Activated B cell treated with CpG ODN at 0.5 μM for 24 hours (primary cell): ENCODE measurements at places on chromosomes 6 and 20.

- DNase-seq: no peak
Measured at GRCh38 chr6:89221129-89221528, 4.0 kb upstream of the GABRR1 start.

- no peak for DNase-seq
Measured at GRCh38 chr20:22495172-22495571, 89.2 kb downstream of the FOXA2 start.

- no peak for DNase-seq
Measured at GRCh38 chr6:48535582-48536009, 424.6 kb upstream of the PTCHD4 start.

- no peak for DNase-seq
Measured at GRCh38 chr20:33936656-33937055, 57.1 kb upstream of the RALY start.

- DNase-seq: no peak
Measured at GRCh38 chr20:957544-957943, 41.4 kb upstream of the ANGPT4 start.

DNA sequence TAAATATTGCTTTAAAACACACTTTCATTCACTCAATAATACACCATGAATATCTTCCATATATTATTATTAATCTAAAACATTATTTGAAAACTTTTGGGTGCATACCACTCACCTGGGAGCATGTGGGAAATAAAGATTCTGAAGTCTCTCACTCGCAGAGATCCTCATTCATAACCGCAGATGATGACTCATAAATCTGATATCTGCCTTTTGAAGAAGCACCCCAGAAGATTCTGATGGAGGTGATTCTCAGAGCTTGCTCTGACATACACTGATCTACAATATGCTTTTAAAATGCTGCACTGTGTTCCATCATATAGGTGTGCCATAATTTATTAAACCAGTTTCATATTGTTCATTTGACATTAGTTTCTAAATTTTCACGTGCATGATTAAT is 135.0 kb upstream of the SGK1 start:
- no peak for DNase-seq

DNA sequence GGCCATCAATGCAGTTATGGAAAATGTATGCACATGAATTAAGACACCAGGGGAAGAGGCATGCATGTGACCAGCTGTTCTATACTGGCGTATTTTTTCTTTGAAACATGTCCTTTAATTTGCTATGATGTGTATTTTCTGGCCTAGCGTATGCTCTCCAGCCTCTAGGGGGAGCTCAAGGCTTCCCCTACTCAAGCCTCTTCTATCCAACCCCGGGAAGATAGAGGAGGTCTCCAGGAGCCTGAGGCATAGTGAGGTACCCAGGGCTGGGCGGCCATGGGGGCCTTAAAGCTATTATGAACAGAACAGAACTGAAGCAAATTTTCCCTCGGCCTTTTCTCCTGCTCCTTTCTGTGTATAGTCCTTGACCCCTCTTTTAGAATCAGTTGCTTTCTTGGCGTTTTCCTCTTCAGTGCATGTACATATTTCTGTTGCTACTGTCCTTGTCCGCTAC is 528.9 kb downstream of the MAFB start:
- no peak for DNase-seq

- no peak for DNase-seq
Measured at GRCh38 chr20:51431321-51431720, 111.2 kb downstream of the NFATC2 start.

DNA sequence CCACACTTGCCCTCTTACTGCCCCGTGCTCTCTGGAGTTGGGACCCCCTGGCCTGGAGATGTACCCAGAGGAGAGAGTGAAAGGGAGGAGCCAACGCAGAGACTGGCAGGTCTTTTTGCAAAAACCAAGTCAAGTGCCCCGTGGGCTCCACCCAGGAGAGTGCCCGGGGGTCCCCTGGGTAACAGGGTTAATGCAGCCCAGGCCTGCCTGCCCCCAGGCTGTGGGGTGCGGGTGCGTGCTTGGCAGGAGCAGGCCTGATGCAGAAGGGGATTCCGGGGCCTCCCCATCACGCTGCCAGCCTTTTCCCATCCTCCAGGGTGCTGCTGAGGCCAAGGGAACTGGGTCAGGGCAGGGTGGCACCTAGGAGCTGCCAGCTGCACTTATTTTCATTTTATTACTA is 184.4 kb downstream of the ERMARD start:
- DNase-seq: no peak

- no peak for DNase-seq
Measured at GRCh38 chr6:51901766-51902764, 185.3 kb downstream of the PKHD1 start.

- DNase-seq: no peak
Measured at GRCh38 chr20:59182401-59183044, 18.9 kb downstream of the ZNF831 start.

- no peak for DNase-seq
Measured at GRCh38 chr6:52749556-52750152, 13.6 kb downstream of the GSTA2 start.

GRCh38 chr6:4281341-4282293 is 146.2 kb upstream of the ECI2 start:
- DNase-seq: peak; percentile 60

DNA sequence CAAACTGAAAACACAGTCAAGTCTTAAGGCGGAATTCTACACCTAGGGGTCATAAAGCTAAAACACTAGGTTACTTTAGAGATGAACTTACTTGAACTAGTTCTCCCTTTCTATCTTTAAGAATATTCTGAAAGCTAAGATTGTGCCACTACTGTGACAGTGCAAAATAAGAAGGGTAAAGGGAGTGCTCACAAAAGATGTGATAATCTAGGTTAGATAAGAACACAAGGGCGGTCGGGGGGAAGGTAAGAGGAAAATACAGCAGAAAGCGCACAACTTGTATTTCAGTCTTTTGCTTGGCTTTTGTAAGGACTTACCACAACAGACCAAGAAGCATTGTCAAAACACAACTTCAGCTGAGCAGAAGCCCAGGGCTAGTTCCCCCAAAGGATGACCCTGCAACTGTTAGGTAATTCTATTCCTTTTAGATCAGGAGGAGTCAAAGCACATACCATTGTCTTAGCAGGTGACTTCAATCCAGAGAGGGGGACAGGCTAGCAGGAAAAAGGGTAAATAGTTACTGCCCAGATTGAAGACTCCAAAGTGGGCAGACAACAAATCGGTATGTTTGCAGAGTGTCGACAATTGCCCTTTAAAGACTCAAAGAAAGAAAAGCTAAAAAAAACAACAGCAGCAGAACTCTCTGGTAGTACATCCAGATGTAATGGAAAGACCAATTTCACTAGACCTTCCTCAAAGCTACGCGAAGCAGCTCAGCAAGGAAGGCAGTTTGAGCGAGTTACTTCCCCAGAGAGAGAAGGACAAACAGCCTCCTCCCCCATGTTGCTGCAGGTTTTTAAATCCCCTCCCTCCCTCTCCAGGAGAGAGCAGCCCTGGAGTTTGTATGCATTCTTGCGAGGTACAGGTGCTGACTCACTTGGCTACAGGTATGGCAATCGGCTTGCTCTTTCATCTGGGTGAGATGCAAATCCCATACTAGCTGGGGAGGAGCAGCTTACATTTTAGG is 59.0 kb downstream of the RIPOR2 start:
- no peak for DNase-seq

DNA sequence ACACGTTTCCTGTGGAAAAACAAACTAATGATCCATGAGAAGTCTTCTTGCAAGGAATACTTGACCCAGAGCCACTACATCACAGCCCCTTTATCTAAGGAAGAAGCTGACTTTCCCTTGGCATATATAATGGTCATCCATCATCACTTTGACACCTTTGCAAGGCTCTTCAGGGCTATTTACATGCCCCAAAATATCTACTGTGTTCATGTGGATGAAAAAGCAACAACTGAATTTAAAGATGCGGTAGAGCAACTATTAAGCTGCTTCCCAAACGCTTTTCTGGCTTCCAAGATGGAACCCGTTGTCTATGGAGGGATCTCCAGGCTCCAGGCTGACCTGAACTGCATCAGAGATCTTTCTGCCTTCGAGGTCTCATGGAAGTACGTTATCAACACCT is 35.4 kb downstream of the GCNT2 start:
- DNase-seq: no peak

DNA sequence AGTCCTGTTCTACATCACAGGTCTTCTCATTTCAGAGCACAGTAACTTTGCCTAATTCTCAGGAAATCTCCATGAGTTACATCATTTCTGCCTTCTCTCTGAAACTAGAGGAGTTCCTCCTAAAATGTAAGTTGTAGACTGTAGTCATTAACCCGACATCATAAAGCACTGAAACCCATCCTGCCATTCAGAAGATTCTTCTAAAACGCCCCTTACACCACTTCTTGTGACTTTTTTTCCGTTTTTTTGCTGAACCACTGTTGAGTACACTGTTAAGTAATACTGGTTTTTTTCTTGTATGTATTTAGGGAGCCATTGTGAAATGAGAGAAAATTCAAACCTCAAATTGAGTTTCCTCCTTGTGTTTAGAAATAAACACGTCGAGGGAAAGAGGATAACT is 117.3 kb downstream of the MAP3K4 start:
- no peak for DNase-seq

- no peak for DNase-seq
Measured at GRCh38 chr6:21325201-21325856, 268.2 kb upstream of the SOX4 start.

- no peak for DNase-seq
Measured at GRCh38 chr6:11166948-11167347, 55.4 kb upstream of the ERVFRD-1 start.

GRCh38 chr6:71194724-71195123 is 93.9 kb upstream of the OGFRL1 start:
- no peak for DNase-seq

- DNase-seq: no peak
Measured at GRCh38 chr20:51352791-51353190, 189.7 kb downstream of the NFATC2 start.

DNA sequence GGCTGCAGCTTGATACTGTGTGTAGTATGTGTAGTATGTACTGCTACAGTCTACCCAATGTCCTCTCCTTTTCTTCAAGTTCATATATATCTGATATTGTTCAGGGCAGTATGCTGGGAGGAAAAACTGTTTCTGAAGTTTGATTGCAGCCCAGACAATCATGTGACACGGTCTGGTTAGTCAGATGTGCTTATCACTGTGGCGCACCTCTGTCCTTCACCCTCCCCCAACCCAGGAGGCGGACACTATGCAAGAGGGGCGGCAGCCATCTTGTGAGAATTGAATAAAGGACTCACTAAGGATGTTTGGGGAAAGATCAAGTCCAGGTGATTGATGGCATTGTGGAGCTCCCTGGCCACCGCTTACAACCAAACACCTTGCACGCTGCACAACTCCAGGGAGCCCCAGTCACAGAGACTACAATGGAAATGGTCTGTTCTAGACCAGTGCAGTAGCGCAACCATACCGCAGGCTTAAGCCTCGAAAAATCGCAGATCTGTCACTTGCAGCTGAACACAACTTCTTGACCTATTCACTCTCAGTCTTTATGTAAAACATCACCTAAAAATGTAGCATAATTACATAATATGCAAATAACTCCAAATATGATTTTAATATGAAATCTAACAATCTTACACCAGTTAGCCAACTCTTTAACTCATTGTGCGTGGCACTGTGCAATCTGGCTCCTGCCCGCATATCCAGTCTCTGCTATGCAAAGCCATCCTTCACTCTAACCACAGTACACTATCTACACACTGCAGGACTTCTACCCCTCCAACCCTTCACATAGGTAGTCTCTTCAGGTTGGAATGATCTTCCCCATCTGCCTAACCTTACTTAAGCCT is 79.3 kb downstream of the VGLL2 start:
- no peak for DNase-seq

DNA sequence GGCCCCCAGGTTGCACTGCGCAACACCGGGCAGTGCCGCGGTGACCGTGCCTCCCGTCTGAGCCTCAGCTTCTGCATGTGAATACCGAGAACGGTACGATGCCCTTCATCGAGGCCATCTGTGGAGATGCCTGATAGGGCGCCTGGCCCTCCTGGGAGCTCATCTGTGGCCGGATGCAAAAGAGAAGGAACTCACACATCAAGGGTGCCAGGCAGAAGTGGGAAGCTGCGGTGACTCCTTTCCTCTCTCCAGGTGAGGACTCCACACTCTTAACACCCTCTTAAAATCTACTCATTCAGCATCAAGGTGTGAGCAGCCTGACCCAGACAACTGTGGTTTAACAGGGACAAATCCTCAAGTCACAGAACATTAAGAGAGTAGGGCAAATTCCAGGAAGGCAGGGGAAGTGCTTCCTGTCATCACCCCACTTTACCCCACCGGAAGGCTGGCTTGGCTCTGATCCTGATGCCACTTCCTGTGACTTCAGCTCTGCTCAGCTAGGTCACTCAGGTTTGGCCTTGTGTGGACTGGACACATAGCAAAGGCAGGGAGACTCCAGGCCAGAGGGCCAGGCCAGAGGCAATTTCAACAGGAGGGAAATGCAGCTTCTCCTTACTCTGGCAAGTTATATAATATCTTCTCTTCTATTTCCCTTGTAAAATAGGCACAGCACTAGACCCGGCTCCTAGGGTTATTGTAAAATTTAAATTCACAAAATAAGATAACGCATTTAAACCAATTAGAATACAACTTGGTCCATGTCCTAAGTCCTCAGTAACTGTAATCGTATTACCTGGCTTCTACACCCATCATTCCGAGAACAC is 69.4 kb downstream of the CPNE5 start:
- no peak for DNase-seq

- peak; percentile 56 for DNase-seq
Measured at GRCh38 chr6:148577687-148578488, 168.9 kb upstream of the UST start.

DNA sequence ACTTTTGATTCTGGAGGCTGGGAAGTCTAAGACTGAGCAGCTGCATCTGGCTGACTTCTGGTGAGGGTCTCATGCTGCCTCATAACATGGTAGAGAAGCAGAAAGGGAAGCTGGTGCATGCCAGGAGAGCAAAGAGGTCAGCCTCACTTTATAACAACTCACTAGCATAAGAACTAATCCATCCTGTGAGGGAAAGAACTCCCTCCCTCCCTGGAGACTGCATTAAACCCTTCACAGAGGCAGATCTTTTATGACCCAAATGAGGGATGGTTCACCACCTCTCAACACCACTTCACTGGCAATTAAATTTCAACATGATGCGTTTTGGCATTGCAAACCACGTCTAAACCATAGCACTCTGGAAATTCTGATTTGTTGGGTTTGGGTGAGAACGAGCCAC is 33.9 kb downstream of the STXBP5 start:
- no peak for DNase-seq

DNA sequence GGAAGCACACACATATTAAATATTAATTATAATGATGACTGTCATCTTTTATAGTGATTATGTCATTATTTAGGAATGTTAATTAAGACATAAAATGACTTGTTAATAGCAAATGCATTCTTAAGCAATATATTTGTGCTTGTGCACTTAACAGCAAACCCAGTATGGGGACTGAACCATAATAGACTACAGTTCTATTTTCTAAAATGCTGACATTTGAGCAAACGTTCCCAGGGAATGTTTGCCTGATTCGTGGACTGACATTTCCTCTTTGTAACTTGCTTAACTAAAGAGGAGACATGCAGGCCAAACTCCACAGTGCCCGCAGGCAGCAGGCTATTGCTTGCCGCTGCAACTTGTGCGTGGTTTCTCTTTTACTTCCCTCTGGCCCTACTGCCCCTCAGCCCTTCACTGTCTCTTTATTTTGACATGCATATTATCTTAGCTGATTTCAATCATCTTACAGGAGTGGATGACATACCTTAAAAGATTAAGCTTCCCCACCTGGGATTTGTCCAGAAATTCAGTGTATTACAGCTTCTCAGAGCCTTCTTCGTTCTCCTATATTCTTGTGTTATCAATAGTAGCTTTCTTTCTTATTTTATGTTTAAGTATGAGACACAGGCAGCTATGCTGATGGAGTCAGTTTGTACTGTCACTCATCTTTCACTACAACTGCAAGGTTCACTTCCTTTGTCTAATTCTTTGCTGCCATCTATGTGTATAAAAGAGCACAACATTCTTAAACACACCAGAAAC is 141.5 kb downstream of the GMDS start:
- no peak for DNase-seq
